Activated naive CD8-positive, alpha-beta T cell treated with anti-CD3 and anti-CD28 coated beads, Interleukin-2, amount 10 ng/mL, durations not matched to agents 7 days and 5 days (primary cell): ENCODE measurements at places on chromosomes 2 and 18. TPM values are rescaled to one million over a fixed set of nuclear protein-coding genes. Genes with fewer than 3 reads are reported as not detected.
A peak's percentile ranks its signal among the peaks of the same experiment; 100 is the strongest.

UPP2 gene
- total RNA-seq = not detected

ATOH8 gene
- not detected for total RNA-seq

PLGLB2 gene
- 2.4 TPM for total RNA-seq

DNA sequence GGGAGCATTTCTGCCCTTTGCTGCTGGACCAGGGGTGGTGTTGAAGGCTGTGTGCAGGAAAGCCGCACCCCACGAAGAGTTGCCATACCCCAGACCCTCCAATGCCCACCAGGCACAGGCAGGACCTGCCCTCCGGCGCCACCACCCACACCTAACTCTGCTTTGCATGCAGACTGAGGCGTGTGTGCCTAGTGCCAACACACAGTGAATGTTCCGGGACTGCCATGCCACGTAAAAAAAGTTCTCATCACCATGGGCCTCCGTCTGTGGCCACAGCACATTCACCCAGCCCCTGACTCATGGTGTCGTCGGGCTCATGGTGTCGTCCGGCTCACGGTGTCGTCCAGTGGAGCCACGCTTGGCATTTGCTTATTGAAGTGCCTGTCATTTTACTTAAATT, 184.9 kb upstream of the RAB6C start:
- H3K36me3 ChIP-seq = no peaks in the 10 kb centered on the region
- H3K4me3 ChIP-seq = no peak overlapping the region
- H3K4me1 ChIP-seq = no peaks in the 10 kb centered on the region

DNA sequence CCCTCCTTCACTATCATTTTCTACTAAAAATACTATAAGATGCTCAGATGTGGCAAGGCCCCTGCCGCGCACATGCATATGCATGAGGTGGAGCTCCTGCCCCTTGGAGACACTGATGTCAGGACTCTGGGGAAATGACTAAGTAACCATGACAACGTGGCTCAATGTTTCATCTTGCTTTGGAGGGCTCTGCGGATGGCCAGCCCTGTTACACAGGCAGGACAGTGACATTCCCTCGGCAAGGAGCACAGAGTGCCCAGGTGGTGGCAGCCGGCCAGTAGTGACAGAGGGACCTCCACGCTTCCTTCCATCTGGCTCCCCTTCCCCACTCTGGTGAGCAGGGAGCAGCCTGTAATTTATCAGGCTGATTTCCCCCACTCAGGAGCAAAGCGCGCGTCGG, 364.1 kb downstream of the SS18 start:
- H3K4me3 ChIP-seq = no peak overlapping the region
- no peak for DNase-seq
- H3K36me3 ChIP-seq = no peaks in the 10 kb centered on the region

GRCh38 chr2:188292348-188293239, 920 bp downstream of the GULP1 start:
- H3K4me1 ChIP-seq = peaks cover 8% of the 10 kb centered on the region
- peaks cover 51% of the 10 kb centered on the region for H3K27me3 ChIP-seq
- H3K27ac ChIP-seq = no peak overlapping the region
- H3K4me3 ChIP-seq = peak overlapping the region; percentile 52

- H3K27ac ChIP-seq = no peak overlapping the region
- no peak overlapping the region for H3K4me3 ChIP-seq
- H3K27me3 ChIP-seq = no peaks in the 10 kb centered on the region
- no peak for DNase-seq
- H3K36me3 ChIP-seq = peaks cover 23% of the 10 kb centered on the region
- no peaks in the 10 kb centered on the region for H3K4me1 ChIP-seq
Measured at GRCh38 chr2:203071148-203071547, 56.5 kb downstream of the NBEAL1 start.

DNA sequence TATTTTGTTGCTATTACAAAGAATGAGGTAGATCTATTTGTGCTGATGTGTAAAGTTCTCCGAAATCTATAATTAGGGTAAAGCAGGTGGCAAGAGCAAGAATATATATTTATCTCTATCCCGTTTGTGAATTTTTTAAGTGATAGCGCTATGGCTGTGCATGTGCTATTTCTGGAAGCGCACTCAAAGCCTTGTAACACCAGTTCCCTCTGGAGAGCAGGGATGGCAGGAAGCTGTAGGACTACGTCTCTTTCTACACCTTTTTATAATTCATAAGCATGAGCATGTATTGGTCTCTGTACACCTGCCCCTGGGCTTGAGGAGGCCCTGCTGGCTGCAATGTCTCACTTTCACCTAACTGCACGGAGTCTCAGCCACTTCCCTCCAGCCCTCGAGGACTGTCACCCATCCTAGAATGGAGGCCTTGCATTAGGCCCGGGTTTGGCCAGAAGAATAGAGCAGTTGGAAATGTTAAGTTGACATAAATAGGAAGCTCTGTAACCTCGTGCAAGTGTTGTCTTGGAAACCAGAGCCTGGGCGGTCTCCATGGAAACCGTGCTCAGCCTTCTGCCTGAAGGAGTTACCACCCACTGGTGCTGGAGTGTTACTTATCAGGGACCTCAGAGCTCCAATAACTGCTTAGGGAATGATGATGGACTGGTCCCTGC, 20.9 kb downstream of the ITM2C start:
- H3K36me3 ChIP-seq = peaks cover 6% of the 10 kb centered on the region
- H3K4me1 ChIP-seq = peaks cover 13% of the 10 kb centered on the region
- DNase-seq = no peak
- peaks cover 4% of the 10 kb centered on the region for H3K27me3 ChIP-seq
- no peak overlapping the region for H3K27ac ChIP-seq

- H3K27ac ChIP-seq = no peak overlapping the region
- H3K27me3 ChIP-seq = peaks cover 4% of the 10 kb centered on the region
- H3K36me3 ChIP-seq = no peaks in the 10 kb centered on the region
- H3K4me3 ChIP-seq = no peak overlapping the region
- H3K4me1 ChIP-seq = no peaks in the 10 kb centered on the region
Measured at GRCh38 chr18:25516121-25516520, 164.2 kb upstream of the ZNF521 start.

DNA sequence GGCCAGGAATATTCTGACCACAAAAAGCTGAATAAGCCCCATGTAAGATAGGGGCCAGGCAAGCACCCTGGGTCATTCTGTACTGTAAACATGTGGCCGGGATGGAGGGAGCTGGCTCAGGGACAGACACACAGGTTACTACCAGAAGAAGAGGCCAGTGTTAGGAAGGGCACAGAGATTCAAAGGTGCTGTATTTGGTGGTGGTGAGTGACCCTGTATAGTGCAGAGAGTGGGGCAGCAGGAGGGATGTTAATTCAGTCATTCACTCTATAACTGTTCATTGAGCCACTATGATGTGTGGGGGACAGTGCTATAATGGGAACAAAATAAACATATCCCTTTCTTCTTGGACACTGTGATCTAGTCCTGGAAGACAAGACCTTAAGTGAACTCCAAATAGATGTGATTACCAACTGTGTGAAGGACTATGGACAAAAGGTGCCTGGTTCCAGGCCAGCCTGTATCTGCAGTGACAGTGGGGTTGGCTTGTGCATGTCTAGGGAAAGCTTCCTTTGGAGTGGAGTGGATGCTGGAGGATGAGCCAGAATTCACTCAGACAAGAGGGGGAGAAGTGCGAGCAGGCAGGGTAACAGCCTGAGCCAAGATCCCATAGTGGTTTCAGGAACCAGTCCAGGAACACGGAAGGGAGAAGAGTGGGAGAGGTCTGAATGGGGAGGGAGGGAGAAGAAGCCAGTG, 8.3 kb downstream of the MOCOS start:
- no peak for DNase-seq
- no peak overlapping the region for H3K4me3 ChIP-seq
- H3K27me3 ChIP-seq = peaks cover 3% of the 10 kb centered on the region
- no peaks in the 10 kb centered on the region for H3K36me3 ChIP-seq

DNA sequence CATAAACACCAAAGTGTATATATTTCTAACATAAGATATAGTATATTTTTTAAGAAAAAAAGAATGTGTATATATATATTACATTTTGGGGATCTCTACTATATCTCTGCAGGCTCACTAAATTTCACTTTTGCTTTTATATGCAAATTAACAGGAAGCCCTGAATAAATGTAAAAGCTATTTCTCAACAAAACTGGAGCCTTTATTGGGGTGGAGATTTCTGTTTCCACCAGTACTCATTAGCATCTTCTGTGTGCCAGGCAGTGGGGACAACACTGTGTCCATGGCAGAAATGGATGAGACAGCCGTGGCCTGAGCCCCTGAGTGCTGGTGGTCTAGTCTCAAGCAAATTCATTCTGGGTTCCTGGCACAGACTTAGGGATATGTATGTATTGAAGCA, 41.3 kb downstream of the C18orf63 start:
- DNase-seq = no peak
- peak overlapping the region; percentile 49 for H3K4me3 ChIP-seq
- peaks cover 4% of the 10 kb centered on the region for H3K27me3 ChIP-seq
- H3K27ac ChIP-seq = peak overlapping the region; percentile 35
- H3K36me3 ChIP-seq = no peaks in the 10 kb centered on the region

- no peaks in the 10 kb centered on the region for H3K36me3 ChIP-seq
- no peak for DNase-seq
- H3K27ac ChIP-seq = no peak overlapping the region
- H3K4me1 ChIP-seq = no peaks in the 10 kb centered on the region
- no peaks in the 10 kb centered on the region for H3K27me3 ChIP-seq
Measured at GRCh38 chr2:77839102-77839501, 316.9 kb upstream of the LRRTM4 start.

DNA sequence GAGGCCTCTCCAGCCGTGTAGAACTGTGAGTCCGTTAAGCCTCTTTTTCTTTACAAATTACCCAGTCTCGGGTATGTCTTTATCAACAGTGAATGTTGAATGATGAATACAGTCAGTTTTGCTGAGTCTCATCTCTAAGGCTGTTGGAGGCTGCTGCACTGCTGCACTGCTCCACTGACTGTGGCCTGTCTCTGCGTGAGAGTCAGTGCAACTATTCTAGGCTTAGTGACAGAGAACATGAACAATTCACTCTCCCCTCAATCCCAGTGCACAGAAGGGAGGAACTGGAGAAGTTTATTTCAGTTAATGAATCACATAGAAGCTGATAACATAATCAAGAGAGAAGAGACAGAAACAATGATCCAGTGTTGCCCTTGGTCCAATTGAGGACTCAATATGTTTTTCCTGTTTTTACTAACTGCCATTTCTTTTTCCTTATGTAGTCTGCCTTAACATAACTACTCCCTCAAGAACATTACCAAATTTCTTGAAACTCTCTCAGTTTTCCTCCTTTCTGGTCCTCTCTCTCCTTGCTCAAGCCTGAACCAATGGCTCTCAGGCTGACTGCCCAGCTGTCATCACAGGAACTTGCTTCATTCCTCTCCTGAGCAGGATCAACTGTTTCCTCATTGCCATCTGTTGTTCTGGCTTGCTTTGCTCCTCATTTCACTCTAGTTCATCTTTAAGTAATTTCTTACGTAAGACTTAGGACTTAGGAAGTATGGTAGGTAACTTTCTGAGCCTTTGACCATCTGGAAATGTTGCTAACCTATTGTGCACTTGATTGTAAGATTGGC, 483.2 kb downstream of the METTL4 start:
- no peak overlapping the region for H3K27ac ChIP-seq
- H3K36me3 ChIP-seq = no peaks in the 10 kb centered on the region
- DNase-seq = no peak
- H3K4me3 ChIP-seq = no peak overlapping the region
- peaks cover 3% of the 10 kb centered on the region for H3K4me1 ChIP-seq

DNA sequence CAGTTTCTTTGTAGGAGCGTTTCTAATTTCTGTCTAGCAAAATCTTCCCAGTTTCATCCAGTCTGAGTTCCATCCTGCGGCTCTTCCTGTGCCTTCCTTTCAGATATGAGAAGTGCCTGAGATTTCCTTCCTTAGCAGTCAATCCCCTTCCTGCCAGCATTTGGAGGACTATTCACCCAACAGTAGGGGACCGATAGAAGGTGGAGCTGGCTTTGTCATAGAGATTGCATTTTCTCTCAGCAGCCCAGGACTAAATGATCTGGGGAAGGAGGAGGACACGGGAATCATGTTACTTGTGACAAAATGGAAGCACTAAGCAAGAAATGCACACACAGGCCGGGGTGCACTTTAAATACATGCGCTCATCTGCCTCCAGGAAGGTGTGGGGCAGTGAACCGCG, 5.6 kb upstream of the SMIM21 start:
- H3K27me3 ChIP-seq = peaks cover 21% of the 10 kb centered on the region
- H3K36me3 ChIP-seq = no peaks in the 10 kb centered on the region
- DNase-seq = no peak
- H3K4me1 ChIP-seq = no peaks in the 10 kb centered on the region
- H3K27ac ChIP-seq = no peak overlapping the region

DNA sequence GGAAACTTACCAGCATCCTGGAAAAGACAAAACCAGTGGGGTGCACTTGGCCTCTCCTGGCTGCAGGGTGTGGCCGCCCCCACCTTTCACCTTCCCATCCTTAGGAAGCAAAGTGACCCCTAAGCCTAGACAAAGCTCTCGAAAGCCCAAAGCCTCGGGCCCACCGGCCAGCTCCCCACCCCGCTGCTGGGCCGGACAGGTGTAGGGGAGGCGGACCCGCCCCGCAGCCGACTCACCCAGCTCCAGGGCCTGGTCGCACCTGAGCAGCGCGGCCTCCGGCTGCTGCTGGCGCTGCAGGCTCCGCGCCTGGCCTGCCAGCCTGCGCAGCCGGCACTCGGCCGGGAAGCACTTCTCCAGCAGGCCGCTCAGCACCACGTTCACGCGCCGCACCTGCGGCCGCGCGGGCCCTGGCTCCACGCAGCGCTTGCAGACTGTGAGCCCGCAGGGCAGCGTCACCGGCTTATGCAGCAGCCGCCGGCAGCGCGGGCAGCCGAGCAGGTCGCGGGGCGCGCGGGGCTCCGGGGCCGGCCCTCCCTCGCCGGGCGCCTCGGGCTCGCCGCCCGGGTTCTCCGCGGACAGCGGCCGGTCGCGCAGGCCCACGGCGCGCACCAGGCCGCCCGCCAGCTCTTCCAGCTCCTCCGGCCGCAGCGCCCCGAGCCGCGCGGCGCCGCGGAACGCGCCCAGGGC, 979 bp downstream of the LONRF2 start:
- peaks cover 67% of the 10 kb centered on the region for H3K27me3 ChIP-seq
- H3K4me1 ChIP-seq = peaks cover 4% of the 10 kb centered on the region
- peak; percentile 43 for DNase-seq
- H3K27ac ChIP-seq = no peak overlapping the region
- no peak overlapping the region for H3K4me3 ChIP-seq

DNA sequence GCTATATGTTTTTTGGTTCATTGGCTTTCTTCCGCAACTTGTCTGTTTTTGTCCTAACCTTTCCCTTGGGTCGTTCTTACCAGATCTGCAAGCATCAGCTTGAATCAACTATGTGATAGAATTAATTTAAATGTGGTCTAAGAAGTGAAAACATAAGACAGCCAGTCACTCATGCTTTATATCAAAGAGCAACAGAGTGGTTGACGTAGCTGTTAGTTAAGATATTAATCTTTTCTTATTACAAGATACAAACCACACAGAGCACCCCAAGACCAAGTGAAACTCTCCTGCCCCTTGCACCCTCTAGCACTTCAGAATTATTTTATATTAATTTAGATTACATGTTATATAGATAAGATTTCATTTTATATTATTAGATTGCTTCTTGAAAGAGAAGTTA, 15.2 kb downstream of the IL18RAP start:
- H3K4me1 ChIP-seq = peaks cover 27% of the 10 kb centered on the region
- no peak overlapping the region for H3K27ac ChIP-seq
- H3K4me3 ChIP-seq = no peak overlapping the region
- H3K27me3 ChIP-seq = no peaks in the 10 kb centered on the region
- H3K36me3 ChIP-seq = peaks cover 27% of the 10 kb centered on the region
- no peak for DNase-seq

- no peak overlapping the region for H3K27ac ChIP-seq
- no peaks in the 10 kb centered on the region for H3K36me3 ChIP-seq
- no peak for DNase-seq
Measured at GRCh38 chr2:45616658-45617411, 5.8 kb upstream of the SRBD1 start.

- DNase-seq = no peak
- peaks cover 47% of the 10 kb centered on the region for H3K36me3 ChIP-seq
- H3K27me3 ChIP-seq = no peaks in the 10 kb centered on the region
- H3K4me1 ChIP-seq = peaks cover 10% of the 10 kb centered on the region
- peak overlapping the region; percentile 75 for H3K27ac ChIP-seq
Measured at GRCh38 chr2:189874586-189875320, 90.5 kb downstream of the PMS1 start.
